ENCODE measurements at places on chromosomes 13 and 19.
A peak's percentile ranks its signal among the peaks of the same experiment; 100 is the strongest.

DNA sequence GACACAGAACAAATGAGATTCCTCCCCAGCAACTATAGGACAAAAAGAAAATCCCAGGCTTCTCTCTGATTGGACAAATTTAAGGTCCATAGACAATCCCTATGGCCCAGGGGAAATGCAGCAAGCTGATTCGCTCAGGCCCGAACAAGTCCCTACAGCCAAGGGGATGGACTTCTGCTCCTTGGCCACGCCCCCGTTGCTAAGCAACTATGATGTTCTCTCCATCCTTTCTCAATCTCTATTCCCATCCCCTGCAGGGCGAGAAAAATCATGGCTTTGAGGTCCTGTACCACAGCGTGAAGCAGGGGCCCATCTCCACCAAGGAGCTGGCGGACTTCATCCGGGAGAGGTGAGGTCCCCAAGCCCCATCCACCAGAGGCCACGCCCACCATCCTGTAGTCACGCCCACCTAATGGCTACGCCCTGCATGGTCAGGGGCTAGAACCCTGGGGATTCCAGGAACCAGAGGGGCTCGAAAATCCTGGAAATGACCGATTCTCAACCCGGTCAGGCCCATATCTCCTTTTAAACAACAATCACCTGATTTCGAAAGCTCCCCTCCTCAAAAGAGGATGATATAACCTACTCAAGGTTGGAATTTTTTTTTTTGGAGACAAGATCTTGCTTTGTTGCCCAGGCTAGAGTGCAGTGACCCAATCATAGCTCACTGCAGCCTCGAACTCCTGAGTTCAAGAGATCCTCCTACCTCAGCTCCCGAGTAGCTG, 11.4 kb downstream of the FCHO1 start:
- DNase-seq, result no peak

DNA sequence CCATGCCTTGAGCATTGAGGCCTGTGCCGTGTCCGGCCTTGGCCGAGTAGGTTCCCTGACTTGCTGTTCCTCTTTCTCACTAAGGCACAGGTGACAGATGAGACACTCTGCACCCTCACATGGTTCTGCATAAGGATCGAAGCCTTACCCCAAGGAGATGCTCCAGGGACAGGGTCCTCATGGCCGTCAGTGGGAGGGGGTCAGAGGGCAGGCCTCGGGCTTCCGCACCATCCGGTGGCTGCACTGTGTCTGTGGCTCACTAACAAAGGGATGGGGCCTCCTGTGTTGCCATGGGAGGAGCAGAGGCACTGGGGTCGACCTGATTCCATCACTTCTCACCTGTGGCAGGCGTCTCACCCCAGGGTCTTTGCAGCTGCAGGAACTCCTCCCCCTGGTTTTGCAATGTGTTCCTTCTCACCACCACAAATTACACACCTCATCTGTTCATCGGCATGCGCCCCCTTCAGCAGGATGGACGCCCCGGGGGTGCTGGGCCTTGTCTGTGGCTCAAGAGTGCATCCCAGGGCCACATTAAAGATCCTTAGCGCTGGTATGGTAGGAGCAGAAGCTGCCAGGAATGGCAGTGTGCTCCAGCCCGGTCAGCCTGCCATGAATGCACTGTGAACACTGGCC, 113.3 kb upstream of the SOX1 start:
- DNase-seq, result no peak

- no peak for DNase-seq
Observed at GRCh38 chr19:46284635-46285034, 12.2 kb upstream of the HIF3A start.

DNA sequence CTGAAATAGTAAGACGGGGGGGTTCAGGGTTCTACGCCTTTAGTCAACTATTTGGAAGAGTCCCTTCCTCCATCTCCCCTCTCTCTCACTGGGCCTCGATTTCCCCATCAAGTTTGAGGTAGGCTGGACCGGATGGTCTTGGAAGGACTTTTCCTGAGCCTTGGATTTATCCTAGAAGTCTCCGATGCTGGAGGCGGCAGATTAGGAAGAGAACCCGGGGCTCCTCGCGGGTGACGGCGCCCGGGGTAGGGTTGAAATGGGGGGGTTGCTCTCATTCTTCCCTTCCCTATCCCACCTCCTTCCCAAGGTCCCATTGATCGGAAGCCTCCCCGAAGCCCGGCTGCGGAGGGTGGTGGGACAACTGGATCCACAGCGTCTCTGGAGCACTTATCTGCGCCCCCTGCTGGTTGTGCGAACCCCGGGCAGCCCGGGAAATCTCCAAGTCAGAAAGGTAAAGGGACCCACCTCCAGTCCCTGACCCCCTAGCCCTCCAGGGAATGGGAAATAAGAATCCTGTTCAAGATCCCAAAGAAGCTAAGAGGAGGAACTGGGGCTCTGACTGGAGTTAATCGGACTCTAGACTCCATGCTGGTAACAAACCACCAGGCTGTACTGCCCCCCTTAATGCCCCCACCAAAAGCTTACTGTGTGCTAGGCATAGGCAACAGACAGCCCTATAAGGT, 781 bp downstream of the QPCTL start:
- peak; percentile 79 for DNase-seq

- no peak for DNase-seq
Observed at GRCh38 chr13:22812793-22813192, 368.0 kb upstream of the SGCG start.

DNA sequence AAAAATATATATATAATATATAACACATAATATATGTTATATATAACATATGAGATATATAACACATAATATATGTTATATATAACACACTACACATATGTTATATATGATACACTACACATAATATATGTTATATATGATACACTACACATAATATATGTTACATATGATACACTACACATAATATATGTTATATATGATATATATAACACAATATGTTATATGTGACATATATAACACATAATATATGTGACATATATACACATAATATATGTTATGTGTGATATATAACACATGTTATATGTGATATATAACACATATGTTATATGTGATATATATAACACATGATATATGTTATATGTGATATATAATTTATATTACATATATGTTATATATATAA, 129.7 kb downstream of the CACNA1A start:
- DNase-seq, result no peak

- DNase-seq, result peak; percentile 45
Observed at GRCh38 chr19:10339380-10339960, at the start of gene ICAM3. TSS of gene ICAM3 (minus strand) at chr19:10339624. CDS start at chr19:10339614, 10 bp downstream.

DNA sequence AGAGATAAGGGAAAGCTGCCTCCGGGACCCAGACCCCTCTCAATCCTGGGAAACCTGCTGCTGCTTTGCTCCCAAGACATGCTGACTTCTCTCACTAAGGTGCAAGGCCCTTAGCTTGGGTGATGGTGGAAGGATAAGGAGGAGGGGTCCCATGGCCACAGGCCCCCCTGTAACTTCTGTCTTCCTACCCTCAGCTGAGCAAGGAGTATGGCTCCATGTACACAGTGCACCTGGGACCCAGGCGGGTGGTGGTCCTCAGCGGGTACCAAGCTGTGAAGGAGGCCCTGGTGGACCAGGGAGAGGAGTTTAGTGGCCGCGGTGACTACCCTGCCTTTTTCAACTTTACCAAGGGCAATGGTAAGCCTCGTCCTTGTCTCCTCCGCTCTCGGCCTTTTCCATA, 2.0 kb downstream of the CYP2F1 start:
- no peak for DNase-seq

GRCh38 chr19:29873801-29874575, 62.2 kb downstream of the CCNE1 start:
- no peak for DNase-seq

DNA sequence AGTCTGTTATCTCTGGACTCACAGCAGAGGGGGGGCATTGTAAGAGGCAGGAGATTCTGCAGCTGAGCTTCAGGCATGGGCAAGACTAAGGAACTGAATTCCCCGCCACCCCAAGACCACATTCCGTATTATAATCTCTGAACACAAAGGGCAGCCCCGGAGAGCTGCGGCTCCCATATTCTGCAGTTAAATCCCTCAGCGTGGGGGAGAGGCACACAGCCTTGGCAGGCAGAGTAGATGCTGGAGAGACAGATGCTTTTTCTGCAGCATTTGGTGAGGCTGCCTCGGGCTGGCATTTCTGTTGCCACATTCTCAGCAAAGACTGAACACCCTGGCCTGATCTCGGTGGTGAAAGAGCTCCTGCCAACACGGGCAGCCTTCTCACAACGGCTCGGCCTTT, 12.9 kb downstream of the CHAF1A start:
- DNase-seq, result no peak

DNA sequence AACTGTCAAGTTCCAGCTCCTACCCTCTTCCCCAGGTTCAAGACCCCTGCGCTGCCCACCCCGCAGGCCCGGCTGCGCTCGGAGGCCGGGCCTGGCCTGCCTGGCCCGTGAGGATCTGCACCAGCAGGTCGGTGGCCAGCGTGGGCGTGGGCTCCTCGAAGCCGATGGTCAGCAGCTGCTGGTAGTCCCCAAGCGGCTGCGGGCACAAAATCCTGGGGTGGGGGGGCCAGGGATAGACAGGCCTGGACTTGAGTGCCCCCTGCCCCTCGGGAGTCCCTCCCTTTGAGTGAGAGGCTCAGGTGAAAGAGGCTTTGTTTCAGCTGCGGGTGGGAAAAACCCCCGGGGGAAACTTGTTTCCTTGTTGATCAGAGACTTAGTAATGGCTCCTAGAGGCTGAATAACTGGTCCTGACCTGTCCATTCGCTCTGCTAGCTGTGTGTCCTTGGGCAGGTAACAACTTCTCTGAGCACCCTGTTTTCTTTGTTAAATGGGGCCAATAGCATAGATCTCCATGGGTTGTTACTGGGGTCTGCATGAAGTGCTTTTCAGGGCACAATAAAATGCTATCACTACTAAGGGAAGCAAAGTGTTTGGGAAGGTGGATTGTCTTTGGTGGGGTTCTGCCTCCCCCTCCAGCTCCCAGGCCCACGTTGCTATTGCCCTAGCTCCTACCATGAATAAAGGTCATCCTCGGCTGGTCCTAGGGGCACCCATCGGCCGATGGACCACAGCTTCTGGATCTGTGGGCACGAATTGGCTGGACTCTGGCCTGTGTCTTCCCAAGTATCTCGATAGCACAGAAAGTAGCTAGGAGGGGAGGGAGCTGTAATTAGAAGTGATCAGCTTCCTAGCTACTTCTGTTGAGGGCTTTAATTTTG, 3.5 kb downstream of the C19orf67 start:
- no peak for DNase-seq
